ENCODE measurements at places on chromosomes 13 and 19.

- DNase-seq, result no peak
These were observed 315.9 kb downstream of the ATP8A2 start for GRCh38 chr13:25687471-25688225.

- DNase-seq, result no peak
These were observed 12.0 kb upstream of the SLC7A1 start for GRCh38 chr13:29607465-29607864.

GRCh38 chr13:94658926-94659597 is 53.3 kb downstream of the SOX21 start:
- DNase-seq, result no peak

GRCh38 chr13:40223585-40223984 is 442.9 kb downstream of the FOXO1 start:
- no peak for DNase-seq

DNA sequence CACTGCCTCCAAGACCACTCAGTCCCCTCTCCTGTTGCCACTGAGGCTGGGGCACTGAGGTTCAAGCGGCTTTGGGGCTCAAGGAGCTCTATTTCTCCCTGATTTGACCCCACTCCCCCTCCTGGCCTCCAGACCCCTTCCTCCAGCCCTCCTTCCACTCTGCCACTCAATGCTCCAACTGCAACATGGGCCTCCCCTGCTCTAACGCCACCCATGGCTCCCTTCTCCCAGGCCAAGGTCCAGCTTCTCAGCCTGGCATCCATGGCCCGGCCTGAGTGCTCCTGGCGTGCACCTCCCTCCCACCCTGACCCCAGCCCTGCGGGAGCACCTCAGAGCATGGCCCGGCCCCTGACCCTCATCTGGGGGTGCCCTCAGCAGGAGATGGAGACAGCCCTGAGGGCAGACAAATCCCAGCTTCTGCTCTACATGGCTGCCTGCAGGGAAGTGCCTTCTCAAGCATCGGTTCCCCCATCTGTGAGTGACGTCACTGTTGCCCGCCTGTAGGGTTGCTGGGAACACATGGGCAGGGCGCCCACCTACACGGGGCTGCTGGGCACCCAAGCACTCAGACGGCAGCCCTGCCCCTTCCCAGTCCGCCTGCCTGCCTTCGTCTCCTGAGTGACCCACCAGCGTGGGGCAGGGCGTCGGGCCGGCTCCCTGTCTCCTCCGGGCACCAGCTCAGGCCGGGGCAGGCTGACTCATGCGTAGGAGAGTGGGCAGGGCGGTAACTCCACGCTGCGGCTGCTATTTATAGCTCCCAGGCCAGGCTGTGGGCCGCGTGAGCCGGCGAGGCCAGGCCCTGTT is 1.6 kb upstream of the DIRAS1 start:
- no peak for DNase-seq

GRCh38 chr19:55611300-55611982 is 6.0 kb downstream of the ZNF865 start:
- no peak for DNase-seq

- no peak for DNase-seq
These were observed 20.6 kb upstream of the ZNF599 start for GRCh38 chr19:34793565-34793964.

DNA sequence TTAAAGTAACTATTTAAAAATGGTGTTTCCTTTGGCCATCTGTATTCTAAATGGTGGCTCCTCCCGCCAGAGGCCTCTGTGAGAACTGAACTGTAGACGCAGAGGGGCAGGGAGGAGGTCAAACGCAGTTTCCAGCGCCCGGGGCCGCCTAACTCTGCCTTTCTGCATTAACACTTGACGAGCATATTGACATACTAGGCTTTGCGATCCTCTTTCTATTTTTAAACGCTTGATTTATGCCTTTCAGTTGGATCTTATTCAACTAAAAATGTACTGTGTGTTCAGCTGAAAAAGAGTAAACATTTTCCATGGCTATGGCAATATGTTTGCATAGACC is 74.7 kb downstream of the SPACA7 start:
- DNase-seq, result no peak

DNA sequence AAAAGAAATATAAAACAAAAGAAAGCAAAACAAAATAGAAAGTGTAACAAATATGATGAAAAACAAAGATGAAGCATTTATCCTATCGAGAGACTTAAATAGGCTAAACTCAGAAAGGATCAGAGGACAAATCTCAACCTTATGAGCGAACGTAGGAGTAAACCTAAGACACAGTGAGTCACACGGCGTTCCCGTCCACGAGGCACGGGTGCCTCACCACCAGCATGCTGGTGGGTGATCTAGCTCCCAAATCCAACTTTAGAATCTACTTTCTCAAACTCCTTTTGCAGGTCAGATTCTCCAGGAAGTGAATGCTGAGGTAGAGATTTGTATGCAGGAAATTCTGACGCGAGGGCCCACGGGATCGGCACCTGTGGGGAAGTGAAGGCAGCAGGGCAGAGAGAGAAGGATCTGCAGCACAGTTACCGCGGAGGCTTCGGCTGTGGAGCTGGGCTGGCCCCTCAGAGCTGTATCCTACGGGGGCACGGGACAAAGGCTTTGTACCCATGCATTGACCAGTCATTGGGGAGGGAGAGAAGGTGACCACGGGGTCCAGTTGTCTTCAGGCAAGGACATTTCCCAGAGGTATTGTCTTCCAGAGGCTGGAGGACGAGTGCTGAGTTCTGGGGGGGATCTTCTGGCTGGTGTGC is 7.5 kb upstream of the MIER2 start:
- no peak for DNase-seq

DNA sequence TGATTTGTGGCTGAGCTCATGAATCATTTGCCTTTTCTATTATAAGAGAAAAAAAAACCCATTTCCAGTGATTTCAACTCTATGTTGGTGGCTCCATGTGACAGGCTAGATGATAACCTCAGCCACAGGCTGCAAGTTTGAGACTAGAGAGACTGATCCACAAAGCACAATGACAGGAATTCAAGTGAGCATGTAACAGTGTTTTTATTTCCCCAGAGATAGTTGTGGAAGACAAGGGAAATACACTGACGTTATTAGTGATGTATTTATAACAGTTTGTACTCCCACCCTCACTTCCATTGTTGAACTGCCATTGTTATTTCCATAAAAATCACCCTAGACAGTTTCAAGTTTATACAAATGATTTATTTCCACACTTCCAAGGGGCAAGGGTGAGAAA is 27.9 kb upstream of the EDNRB start:
- no peak for DNase-seq

- DNase-seq, result no peak
These were observed 28.4 kb upstream of the GPR183 start for GRCh38 chr13:99335603-99336002.

DNA sequence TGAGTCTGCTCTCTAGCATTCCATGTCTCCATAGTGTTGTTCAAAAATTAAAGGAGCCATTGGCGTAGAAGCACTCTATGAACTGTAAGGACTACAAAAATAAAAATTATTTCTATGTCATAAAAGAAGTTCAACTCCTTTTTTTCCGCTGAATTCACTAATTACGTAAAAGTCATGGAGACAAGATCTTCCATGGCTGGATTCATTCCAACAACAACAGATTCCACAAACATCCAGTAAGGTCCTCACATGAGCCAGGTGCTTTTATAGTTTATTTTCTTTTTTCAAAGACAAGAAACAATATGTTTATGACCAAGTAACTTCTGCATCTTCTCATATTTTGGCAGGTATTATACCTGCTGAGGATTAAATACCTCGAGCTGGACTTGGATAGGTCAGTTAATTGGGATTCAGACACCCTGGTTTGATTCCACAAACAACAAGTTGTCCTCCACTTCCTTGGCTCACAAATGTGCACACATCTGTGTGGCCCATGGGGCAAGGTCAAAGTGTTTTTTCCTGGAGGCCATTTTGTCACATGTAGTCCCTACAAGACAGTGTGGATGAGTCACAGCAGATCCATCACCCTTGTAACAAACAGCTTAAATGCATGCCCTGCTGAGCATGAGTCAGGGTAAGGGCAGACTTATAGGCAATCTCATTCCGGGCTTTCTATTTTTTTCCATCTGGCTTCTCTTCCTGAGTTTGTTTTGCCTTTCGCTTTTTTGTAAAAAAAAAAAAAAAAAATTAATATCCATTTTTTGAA is 475.6 kb downstream of the COG6 start:
- DNase-seq, result no peak

GRCh38 chr19:50418176-50419021 is at the start of gene SPIB:
TSS of gene SPIB (plus strand) at chr19:50418938. CDS start at chr19:50418963, 25 bp downstream.
- no peak for DNase-seq

- DNase-seq, result peak; percentile 42
These were observed 16.4 kb upstream of the KCNN1 start for GRCh38 chr19:17950310-17951156.

GRCh38 chr19:16185768-16186123 is 536 bp downstream of the FAM32A start:
- peak; percentile 67 for DNase-seq

DNA sequence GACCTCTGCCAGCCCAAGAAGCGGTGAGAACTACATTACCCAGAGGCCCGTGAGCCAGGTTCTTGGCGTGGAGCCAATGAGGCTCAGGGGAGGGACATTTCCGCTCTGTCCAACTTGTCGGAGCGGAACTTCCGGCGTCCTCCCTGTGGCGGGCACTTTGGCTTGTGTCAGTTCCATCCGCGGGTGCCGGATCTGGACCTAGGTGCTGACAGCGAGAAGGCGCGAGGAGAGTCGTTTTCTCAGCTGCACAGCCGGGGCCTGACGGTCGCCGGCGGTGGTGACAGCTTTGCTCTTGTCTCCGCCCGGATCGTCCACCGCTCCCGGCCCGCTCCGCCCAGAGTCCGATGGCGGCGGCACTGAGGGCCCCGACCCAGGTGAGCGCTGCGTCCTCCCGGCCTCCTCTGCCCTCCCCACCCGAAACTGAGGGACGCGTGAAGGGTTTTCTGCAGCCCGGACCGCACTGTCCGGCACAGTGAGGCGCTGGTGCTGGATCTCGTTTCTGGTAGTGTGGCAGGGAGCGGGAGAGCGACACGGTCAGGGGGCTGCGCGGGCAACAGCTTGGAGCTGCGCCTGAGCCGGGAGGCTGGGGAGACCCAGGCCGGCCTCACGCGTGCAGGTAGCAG is at the start of gene ZNF530:
Gene ZNF530 (plus strand): TSS at position 125 of the 623 bp plus-strand sequence. CDS start 4,461 bp downstream, outside the sequence.
- peak; percentile 92 for DNase-seq

DNA sequence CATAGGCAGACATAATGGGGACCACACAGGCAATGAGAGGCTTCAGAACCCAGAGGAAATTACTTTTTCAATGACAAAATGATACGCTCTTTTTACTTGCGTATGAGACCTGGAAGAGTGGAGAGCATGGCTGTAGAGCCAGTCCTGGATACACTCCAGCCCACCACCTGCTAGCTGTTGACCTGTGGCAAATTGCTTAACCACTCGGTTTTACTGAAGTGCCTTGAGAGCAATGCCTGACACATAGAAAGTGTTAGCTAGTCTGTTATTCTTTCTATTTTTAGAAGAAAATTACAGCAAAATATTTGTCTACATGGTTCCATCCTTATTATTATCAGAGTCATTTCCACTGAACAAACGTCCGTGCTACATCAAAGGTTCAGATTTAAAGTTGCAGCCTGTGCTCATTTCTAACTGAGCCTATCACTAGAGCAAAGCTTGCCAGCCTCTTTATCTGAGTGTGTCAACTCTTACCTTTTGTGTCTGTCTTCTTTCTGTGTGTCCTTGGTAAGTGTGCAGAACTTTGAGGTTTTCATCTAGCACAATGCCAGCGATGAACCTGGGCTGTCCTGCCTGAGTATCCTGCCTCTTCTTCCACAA is 9.6 kb upstream of the GPR183 start:
- DNase-seq, result no peak

DNA sequence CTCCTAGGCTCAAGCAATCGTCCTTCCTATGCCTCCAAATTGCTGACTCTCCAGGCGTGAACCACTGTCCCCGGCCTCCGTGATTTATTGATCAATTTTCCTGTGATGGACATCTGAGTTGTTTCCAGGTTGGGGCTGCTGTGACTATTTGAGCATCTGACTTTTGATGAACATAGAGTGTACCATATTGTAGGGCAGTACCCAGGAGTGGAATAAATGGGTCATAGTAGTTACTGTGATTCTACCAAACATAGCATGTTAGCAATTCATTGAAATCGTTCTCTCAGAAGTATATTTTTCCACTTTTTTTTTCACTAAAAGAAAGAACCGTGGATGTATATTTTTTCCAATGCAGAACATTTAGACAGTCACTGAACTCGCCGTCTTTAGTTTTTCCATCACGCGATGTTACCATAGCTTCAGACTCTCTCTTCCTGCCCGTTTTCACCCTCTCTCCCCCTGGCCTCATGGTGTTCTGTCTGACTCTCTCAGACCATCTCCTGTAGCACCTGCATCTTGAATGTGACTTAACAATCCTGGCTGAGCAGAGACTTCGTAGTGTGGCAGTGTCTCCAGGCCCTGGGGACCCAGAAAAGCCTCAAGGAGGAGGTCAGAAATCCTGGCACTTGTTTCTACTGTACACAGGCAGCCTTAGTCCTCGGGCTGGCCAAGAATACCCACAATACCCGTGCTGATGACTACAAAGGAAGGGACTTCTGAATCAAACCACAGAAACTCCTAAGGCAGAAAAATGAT is 3.2 kb upstream of the RASGRP4 start:
- peak; percentile 58 for DNase-seq

- no peak for DNase-seq
These were observed 12.9 kb upstream of the CCNE1 start for GRCh38 chr19:29798774-29799497.

DNA sequence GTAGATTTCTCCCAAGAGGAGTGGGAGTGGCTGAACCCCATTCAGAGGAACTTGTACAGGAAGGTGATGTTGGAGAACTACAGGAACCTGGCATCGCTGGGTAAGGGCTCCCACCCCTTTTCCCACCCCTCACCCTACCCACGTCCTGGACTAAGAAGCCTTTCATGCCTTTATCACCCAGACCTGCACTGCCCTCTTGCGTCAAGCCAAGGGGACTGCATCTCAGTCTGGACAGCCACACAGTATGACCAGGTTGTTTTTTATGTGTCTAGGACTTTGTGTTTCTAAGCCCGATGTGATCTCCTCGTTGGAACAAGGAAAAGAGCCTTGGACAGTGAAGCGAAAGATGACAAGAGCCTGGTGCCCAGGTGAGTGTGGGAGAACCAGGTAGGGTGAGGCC is 8.8 kb downstream of the ZFP28 start:
- DNase-seq, result no peak

DNA sequence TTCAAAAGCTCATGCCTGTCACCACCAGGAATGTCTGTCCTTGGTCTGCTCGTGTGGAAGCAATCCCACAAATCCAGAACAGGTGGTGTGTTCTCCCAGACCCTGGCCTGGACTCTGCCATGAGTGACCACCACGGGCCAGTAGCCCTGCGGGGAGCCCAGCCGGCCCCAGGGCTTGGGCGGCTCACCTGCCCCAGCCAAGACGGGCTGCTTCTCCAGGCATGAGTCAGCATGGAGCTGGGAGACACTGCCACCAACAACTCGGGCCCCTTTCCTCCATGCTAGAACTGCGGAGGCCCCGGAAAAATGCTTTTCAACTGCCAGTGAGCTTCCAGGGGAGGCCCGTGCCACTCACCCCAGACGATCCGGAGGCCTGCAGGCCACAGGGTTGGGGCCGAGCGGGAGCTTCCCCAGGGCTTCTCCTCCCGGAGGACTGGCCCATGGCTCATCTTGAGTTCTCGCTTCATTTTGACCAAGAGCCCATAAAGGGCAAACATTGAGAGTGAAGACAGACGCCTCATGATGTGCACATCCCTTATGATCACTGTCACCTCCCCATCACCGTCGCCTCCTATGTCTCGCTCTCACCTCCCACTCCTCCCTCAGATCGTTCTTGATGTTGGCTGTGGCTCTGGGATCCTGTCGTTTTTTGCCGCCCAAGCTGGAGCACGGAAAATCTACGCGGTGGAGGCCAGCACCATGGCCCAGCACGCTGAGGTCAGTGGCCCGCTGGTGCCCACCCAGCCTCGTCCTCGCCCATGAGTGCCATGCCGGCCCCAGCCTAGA is 16.7 kb downstream of the YIPF2 start:
- no peak for DNase-seq

Measured in activated T-cell treated with anti-CD3 and anti-CD28 coated beads, Interleukin-2, amount 50 U/mL, for 48 hours (primary cell).